ENCODE measurements at places on chromosomes 4 and X.

- no peak for DNase-seq
These were observed 129.8 kb downstream of the ATXN3L start for GRCh38 chrX:13190051-13190450.

DNA sequence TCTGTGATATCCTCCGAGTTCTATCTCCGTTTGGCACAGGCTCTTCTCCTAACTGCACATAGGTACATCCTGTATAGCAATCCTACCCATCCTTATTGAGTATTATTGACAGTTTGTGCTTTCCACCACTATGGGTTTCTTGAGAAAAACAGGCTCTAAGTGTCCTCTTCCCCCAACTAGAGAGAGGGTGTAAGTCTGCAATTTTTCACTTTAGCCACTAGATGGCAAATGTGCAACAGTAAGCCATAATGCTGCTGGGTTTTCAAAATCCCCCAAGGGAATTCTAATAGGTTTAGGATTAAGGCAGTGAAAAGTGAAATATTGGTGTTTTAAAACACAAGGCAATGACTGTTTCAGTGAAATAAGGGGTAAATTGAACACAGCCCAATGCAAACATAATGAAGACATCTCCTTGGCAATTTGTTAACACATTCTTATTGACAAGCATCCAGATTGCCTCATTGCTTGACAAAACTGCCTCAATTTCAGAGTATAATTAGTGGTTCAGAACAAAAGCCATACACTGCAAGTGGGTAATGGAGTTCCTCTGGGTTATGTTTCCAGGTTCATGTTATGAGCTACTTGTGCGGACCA lies 239.0 kb upstream of the HTR2C start:
- peak; percentile 25 for DNase-seq

DNA sequence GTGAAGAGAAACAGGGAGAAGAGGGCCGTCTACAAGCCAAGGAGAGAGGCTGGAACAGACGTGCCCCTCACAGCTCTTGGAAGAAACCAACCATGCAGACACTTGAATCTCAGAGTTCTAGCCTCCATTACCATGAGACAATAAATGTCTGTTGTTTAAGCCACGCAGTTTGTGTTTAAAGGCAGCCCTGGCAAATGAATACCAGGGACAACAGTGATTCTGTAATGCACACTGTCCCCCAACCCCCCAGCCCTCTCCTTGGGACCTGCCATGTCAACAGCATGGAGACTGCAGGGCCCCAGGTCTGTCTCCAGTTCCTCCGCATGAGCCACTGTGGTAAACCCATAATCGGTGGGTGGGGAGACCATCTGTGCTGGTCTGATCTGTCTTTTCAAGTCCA lies 348.0 kb upstream of the KLF3 start:
- no peak for DNase-seq

DNA sequence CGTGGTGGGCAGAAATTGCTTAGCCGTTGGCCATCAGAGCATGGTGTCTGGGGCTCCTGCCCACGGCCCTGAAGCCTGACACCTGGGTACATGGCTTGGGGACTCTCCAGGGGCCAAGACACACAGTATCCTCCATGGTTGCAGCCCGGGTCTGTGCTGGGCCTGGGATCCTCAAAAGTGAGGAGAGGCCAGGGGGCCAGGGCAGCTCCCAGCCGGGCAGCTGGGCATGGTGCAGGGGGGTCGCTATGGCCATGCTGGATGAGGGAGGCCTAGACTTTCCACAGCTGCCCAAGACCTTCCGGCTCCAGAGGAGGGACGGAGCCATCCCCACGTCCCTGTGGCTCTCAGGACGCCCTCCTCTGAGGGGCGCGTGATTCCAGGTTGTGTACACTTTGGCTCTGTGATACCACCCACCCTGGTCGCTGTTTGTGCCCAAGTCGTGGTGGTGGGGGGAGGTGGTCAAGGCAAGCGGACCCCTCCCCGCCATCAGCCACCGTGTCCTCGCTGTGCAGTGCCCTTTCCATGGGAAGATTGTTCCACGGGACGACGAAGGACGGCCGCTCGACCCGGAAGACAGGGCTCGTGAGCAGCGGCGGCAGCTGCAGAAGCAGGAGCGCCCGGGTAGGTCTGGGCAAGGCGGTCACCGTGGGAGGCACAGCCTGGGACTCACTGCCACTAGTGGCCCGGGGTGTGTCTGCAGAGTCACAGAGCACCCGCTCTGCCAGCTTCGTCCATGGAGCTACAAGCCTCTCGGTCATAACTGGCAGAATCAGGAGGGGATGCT lies 25.7 kb downstream of the NKX1-1 start:
- no peak for DNase-seq

GRCh38 chr4:40099010-40099409 lies 42.4 kb downstream of the N4BP2 start:
- no peak for DNase-seq

DNA sequence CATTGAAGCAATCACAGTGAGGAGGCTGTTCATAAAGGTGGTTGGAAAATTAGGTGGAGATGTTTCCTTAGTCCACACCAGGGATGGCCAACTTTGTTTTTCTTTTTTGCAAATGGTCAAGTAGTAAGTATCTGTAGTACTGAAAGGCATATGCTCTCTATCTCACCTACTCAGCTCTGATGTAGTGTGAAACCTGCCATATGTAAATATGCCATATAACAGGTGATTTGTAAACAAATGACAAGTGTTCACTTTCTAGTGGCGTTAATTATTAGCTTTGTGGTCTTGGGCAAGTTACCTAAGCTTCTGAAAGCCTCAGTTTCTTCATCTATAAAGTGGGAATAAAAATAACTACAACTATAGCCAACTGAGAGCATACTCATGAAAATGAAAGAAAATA lies 421.4 kb upstream of the LCORL start:
- no peak for DNase-seq

DNA sequence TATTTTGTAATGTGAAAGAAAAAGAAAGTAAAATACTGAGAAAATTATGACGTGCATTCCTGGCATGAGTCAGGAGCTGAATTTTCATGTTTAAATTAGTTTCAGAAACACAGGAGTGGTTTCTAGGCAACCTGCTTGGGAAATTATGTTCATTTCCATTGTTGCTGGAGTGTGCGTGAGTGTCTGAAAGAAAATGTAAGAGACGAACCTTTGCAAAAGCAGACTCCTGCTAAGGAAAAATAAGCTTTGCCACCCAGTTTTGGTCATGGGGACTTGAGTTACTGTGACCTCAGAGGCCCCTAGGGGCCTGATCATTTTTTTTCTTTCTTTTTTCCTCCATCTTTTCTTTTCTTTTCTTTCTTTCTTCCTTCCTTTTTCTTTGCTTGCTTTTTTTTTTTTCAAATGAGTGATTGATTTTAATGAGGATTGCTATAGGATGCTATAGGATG lies 18.8 kb upstream of the CHRNA9 start:
- DNase-seq: peak; percentile 85

GRCh38 chrX:37424000-37424429 lies 74.9 kb downstream of the PRRG1 start:
- DNase-seq: no peak

DNA sequence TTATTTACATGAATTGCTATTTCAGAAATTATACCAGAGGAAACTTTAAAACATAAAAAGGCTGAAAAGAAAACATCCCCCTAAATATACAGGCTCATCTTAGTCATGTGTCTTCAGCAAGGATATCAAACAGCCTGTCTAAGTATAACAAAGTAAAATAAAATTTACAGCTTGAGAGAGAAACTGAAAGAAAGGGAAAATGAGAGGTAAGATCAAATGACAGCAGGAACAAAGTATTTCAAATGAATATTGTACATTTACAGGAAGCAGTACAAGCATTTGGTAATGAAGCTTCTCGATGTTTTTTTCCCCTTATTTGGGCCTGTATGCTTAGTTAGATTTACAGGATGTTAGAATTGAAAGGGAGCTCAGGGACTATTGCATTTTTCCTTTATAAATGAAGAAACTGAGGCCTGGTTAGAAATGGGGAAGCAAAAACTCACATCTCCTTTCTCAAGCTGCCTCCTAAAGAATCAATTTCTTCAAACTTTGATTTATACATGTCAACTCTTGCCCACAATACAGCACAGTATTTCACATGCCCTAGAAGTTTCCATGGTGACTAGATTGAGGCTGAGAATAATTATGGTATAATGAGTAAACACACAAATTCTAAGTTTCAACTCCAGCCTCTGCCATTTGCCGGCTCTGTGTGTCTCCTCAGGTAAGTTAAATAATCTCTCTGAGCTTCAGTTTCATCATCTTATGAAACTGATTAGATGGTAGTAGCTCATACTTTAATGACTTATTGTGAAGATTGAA lies 29.3 kb downstream of the DAPP1 start:
- DNase-seq: no peak

DNA sequence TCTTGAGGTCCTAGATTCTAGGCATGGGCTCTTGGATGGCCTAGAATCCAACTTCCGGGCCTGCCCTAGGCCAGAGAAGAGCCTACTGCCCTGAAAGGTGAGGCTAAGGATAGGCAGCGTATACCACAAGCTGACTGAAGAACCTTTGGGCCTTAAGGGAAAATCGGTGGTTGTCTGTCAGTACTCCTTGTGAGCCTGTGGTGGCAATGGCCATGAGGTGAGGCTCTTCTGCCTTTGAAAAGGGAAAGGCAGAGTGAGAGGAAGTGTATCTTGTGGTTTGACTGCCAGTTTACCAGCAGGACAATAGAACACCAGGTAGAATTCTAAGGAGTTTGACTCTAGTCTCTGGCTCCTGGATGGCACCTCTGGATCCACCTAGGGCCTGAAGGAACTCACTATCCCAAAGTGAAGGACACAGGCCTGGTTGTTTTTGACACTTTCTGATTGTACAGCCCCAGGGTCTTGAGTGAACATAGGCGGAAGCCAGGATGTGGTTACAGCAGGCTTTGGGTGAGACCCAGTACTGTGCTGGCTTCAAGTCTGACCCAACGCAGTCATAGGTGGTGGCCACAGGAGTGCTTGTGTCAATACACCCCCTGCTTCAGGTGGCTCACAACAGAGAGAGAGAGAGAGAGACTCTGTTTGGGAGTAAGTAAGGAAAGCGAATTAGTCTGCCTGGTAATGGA lies 20.9 kb downstream of the ITIH6 start:
- DNase-seq: peak; percentile 3

GRCh38 chr4:186144946-186145569 lies 40.6 kb downstream of the FAM149A start:
- DNase-seq: peak; percentile 15

GRCh38 chrX:19156186-19156585 lies 33.9 kb upstream of the ADGRG2 start:
- DNase-seq: no peak

- DNase-seq: no peak
These were observed 116.5 kb downstream of the CFAP299 start for GRCh38 chr4:80452055-80452454.

DNA sequence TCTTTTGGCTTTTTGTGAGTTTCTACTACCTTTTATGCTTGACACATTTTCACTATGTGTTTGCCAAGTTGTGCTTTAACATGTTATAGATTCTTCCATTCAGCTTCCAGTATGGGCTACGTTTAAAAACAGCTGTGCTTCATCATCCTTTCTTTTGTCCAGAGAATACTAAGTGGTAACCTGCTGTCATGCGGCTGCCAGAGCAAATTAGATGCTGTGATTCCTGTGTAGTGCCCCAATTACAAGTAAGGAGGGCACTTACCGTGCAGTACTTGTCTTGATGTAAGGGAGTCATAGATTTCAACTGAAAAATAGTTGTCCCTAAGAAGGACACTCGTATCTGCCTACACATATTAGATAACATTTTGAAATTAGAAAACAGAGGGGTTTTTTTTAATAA lies 531.8 kb upstream of the GALNTL6 start:
- no peak for DNase-seq

DNA sequence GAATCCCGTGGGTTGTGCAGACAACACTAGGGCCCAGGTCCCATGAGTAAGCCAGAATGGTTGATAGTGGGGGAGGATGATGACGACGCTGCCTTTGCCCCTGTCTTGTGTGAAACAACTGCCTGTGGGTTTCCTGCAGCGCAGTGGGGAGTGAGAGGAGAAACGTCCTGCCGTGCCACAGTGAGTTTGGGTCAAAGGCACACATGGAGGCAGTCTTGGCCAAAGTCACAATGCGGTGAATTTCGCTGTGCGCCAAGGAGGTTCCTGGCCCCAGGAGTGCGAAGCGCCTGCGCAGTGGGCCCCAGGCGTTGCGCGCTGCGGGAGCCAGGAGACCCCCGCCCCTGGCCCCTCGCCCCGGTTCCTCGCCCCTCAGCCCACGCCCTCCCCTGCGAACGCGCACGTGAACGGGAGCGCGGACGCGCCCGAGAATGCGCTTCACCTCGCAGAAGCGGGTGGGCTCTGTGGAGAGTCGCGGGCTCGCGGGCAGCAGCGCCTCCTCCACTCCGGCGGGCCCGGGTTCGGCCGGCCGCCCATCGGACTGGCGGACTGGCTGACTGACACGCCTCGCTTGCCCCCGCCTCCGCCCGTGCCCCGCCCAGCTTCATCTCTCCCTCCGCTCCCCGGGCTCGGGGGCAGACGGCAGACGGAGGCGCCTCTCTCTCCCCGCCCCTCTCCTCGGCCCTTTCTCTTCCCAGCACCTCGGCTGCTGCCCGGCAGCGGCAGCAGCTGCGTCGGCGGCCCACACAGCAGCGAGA lies at the start of gene NUDT10:
Gene NUDT10 (plus strand): TSS at position 635 of the 755 bp plus-strand sequence. CDS start 144 bp downstream, outside the sequence.
- peak; percentile 34 for DNase-seq

DNA sequence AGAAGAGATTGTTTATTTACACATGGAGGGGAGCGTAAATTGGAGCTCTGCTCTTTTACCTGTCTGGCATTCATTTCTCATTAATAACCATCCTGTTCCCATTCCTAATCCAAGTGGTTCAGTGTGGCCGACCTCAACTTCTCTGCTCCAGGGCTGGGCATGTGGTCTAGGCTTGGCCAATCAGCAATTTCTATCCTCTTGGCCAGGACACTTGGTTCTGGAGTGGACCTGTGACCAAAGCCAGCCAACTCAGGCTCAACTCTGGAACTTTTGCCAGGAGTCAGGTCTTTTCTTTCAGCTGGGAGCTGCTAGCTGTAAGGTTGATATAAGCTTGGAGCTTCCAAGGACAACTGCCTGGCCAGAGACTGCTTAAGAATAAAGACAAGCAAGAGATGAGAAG lies 15.6 kb upstream of the RASL11B start:
- DNase-seq: no peak

DNA sequence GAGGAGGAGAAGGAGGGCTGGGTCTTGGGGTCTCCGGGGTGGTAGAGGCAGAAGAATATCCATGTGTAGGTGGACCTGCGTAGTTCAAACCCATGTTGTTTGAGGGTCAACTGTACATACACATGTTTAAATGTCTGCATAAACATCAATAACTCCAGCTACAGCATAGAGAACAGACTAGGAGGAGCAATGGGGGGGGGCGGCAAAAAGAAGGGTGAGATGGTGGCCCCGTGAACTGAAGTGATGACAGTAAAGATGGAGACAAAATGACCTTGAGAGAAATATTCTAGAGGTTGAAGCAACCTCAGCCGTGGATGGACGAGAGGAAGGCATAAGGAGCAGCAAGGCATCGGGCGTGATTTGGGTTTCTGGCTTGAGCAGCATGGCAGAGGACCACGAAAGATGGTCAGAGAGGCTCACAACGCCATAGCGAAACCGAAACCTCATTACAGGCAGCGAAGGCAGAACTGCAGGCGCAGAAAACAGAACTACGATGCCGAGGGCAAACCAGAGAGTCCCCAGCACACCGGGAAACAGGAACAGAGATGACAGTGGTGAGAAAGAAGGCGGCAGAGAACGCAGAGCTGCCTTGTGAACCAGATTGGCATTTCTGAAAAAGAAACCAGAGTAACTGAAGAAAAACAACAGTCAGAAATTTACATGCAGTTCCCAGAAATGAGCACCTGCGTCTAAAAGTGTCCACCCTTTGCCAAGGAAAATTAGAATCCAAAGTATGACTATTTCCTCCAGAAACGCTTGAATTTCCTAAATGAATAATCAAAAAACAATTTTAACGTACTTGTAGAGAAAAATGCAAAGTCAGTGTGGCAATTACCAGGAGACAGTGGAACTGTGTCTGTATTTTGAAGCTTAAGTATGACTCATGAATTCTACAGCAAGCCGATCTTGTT lies 50.3 kb upstream of the ENPP6 start:
- peak; percentile 96 for DNase-seq

Measured in activated CD4-positive, alpha-beta T cell treated with anti-CD3 and anti-CD28 coated beads, Interleukin-10, Interleukin-2, amounts not matched to agents 100 ng/mL and 50 ng/mL, durations not matched to agents 16 hours and 8 hours (primary cell).